ENCODE measurements at places on chromosomes 2 and 18.

DNA sequence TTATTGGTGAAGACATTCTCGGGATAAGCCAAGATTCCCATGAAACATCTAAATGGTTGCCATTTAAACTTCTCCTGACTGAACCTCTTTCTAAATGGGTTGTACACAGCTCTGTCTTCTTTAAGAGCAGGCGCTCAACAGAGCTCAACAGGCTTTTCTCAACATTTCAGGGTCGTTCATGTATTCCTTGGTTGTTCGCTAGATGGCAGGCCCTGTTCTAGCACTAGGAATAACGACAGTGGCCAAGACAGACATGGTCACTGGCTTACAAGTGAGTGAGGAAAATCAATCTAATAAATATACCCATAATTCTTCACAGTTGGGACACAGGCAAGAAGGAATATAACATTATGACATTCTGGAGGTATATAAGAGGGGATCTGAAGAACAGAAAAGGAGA is 154.5 kb downstream of the SMAD2 start:
- no peak for DNase-seq

GRCh38 chr2:238691596-238692491 is 156.0 kb upstream of the TWIST2 start:
- no peak for DNase-seq

DNA sequence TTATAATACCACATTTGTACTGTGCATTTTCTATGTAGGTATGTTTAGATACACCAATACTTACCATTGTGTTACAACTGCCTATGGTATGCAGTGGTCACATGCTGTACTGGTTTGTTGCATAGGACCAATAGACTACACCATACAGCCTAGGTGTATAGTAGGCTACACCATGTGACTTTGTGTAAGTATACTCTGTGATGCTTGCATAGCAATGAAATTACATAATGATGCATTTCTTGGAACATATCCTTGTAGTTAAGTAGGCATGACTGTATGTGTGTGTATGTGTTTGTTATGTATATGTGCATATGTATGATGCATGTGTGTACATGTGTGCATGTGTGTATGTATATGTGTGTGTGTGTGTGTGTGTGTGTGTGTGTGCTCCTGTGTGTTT is 157.6 kb downstream of the TDRD15 start:
- DNase-seq, result no peak

GRCh38 chr18:76444446-76445105 is 50.5 kb downstream of the ZNF516 start:
- no peak for DNase-seq

DNA sequence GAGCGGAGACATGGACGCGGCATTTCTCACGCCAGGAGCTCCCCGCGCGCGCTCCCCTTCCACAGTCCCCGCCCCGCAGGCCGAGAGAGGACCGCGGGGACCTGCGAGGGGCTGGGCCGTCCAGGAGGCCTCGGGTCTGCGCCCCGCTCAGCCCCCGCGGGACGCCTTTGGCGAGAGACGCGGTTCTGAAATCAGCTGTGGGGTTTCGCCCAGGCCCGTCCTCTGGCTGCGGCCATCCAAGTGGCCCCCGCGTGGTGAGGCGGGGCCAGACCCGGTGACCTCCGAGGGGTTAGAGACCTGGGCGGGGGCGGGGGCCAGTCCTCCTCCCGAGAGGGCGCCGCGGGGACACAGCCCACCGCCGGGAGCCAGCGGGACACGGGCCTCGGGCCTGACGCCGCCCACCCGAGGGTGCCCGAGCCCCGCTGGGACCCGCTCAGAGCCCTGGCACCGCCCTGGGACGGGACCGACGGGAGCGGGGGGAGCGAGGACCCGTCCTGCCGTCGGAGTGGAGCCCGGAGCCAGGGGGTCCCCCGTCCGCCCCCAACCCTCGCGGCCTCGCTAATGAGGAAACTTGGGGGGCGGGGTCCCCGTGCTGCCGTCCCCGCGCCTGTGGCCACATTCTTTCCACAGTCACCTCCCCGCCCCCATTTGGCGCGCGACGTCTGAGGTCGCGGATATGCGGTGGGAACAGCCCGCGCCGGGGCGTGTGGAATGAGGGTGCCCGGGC is 6.1 kb upstream of the SALL3 start:
- no peak for DNase-seq

DNA sequence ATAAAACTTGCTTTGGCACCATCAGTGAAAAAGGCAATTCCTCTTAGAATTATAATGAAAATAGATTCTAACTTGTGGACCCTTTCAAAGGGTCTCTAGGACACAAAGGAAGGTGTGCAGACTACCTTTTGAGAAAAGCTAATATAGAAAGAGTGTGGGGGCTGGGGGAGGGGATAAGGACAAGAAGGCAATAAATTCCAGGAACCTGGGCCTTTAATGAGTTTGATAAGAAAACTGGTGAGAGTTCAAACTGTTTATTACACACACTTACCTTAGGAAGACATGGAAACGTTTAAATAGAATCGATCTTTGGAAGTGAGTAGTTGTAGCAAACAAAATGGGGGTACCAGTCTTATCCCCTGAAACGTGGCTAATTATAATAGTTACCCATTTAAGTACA is 39.6 kb upstream of the PGAP1 start:
- DNase-seq, result no peak

DNA sequence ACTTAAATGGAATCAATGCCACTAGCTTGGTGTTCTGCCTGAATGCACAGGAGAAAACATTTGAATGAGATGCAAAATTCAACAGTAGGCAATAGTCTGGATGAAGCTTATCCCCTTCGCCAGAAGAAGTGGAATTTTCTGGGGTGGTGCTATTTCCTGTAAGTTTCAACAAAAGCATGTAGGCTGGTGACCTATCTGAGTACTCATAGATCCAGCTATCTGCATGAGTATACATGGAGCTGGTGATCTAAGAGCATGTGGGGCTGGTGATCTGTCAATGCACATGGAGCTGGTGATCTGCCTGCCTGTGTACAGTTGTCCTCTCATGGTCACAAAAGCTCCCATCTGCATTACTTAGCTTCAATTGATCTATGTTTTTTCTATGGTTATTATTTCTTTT is 71.2 kb downstream of the SLC9A4 start:
- DNase-seq, result no peak

DNA sequence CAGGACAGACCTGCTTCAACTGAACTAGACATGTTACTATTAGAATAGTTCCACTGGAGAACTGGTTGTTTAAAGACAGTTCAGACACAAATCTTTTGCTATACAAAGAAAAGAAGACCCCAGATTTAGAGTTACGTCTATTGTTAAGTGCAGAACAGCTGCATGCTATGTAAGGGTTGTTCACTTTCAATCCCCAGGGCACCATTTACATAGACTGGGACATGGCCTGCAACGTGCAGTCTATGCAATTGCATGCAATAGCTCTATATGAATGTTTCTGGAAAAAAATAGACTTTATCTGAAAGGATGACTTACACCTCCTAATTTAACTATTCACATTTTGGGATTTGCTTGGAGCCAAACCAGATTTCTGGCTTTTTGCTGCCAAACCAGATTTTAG is 36.1 kb upstream of the DPP10 start:
- no peak for DNase-seq

- DNase-seq, result no peak
These were observed 32.3 kb downstream of the NCK2 start for GRCh38 chr2:105777031-105777482.
